ENCODE measurements at places on chromosomes 2 and 18.

DNA sequence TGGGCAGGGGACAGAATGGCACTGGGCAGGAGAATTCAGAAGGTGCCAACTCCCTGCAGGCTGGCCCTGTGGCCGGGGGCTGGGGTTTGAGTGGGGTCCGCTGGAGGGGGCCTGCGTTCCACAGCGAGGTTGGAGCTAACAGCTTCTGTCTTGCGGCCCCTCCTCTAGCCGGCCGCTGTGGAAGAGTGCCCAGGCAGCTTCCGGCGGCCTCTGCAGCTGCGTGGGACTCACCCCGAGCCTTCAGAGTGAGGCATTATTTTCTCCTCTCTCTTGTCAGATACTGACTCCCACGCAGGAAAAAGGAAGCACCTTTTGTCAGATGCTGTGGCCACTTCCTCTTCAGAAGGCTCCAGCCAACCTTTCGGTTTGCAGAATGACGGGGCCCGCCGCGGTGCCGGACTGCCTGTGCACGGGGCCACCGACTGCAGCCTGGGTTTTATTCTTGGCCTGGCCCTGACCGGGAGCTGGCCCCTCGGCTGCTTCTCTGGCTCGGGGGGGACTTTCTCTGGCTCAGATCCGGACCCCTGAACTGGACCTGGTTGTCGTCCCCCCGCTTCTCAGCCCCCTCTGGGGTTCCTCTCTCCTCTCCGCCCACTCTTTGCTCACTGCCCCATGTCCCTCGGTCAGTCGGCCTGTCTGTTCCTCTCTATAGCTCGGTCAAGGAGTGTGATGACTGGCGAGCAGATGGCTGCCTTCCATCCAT lies 40.1 kb downstream of the ARHGAP25 start:
- peak; percentile 33 for DNase-seq

DNA sequence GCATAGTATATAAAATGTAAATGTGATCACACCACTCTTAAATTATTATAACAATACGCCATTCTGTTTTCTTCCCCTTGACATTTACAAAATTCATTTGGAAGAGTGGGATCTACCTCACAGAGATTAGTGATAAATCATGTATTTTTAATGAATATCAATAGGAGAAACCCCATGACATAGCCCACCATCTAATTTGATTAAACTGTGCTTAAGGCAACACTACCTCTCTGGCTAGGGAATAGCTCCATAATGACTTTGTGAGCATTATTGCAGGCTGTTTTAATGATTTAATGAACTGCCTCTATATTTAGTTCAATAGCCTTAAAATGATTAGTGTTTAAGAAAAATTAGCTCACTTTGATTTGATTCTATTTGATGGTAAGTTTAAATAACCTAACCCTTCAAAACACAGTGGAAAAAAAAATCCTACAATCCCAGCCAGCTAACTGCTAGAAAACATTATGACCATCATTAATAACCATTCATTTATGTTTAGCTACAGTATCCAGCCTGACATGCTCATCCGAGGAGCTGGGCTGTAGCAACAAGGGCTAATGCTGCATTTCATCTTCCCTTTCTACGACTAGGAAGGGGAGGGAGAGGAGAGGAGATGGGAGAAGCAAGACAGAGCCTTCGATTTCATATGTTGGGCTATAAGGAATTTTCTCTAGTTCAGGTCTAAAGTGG lies 75.3 kb upstream of the BCL11A start:
- no peak for DNase-seq

- no peak for DNase-seq
These were observed 845.6 kb upstream of the CNTNAP5 start for GRCh38 chr2:123179526-123179925.

DNA sequence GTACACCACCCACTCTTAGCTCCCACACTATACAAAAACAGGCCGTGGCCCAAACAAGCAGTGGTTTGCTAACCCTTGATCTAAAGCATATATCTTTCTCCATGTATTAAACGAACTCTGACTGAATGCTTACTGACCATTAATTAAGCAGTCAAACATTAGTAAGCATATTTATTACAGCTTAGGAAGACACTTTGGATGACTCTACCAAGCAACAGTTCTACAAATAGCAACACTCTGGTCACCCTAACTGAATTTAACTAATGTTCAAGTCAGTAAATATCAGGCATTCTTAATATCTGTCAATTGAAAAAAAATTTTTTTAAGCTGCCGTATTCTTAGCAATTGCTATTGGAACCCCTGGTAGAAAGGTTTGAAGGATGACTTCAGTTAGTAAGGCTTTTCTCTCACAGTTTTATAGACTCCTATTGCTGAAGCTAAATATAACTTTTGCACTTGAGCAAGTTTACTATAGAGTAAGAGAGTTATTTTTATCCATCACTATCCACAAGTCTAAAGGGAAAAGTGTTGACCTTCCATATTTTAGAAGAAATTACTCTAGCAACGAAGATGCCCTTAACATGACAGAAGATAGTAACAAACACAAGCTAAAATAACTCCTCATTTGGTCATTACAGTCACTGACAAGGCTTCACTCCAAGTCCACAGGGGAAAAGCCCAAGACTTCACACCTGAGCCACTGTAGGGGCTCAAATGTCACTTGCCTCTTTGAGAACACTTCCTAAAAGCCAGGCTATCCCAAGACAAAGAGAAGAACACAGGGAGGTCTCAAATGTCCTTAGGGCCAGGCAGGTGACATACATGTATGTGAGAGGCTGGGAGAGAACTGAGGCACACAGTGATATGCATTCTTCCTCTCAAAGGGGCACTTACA lies 74.4 kb downstream of the RTN4 start:
- DNase-seq, result no peak

- DNase-seq, result no peak
These were observed 460.2 kb upstream of the ACVR2A start for GRCh38 chr2:147384659-147385058.

- no peak for DNase-seq
These were observed 12.1 kb downstream of the ALPP start for GRCh38 chr2:232390661-232391060.

Measured in CD4-positive, alpha-beta T cell (primary cell).